ENCODE measurements at places on chromosomes 2 and 18.

DNA sequence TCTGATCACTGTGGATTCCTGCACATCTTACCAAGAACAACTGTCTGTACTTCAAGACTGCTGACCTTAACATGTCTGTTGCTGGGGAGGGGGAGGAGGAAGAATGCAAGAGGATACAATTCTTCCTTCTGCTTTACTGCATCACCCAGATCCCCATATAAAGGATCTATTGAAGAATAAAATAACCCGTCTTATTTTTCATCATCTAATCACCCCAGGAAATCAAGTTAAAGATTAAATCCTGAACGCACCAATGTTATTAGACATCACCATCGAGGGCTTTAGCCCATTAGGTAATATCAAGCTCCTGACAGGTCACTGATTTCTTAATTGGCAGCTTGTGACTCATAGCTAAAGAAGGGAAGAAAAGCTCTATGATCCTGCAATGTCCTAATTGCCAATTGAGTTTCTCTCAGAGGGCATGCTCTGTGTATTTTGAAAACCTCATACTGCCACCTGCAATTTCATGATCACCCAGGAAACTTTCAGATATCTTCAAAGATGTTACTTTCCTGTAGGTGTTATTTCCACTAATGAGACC, 75.4 kb upstream of the KCNE4 start:
- DNase-seq = no peak

DNA sequence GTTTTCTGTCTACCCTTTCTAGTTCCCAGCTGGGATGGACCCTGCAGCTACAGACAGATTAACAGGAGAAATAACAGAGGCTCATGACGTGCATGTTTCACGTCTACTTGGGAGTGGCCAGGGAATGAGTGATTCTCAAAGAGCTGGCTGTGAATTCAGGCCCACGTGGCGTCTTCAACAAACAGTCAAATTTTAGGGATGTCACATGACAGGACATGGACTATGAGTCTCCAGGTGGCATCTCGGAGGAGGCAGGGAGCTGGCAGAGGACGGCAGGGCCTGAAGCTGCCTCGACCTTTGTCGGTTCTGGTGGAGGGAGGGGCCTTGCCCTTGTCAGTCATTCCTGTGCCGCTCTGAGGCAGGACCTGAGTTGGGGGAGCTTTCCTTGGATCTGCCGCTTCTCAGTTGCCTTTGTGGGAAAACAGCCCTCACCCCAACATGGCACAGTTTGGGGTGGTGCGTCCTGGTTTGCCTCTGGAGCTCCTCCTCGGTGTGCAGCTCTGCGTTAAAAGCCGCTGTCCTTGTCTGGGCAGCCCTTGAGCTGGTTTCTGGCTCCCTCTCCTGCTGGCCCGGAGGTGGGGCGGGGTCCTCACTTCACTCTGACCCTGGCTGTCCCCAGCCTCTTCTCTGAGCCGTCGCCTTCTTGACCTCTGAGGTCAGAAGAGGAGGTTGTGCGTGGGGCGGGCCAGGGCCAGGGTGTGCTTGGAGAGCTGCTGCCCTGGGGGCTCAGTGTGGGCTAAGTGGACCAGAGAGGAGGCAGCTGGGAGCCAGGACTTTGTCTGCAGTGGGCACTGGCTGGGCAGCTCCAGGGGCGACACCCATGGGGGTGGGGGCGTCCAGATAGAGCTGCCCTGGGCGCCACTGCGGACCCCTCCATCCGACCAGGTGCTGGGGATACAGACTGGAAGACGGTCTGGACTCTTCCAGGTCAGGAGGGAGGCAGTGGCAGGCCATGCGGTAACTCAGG, 12.1 kb upstream of the GAL3ST2 start:
- DNase-seq = peak; percentile 54

DNA sequence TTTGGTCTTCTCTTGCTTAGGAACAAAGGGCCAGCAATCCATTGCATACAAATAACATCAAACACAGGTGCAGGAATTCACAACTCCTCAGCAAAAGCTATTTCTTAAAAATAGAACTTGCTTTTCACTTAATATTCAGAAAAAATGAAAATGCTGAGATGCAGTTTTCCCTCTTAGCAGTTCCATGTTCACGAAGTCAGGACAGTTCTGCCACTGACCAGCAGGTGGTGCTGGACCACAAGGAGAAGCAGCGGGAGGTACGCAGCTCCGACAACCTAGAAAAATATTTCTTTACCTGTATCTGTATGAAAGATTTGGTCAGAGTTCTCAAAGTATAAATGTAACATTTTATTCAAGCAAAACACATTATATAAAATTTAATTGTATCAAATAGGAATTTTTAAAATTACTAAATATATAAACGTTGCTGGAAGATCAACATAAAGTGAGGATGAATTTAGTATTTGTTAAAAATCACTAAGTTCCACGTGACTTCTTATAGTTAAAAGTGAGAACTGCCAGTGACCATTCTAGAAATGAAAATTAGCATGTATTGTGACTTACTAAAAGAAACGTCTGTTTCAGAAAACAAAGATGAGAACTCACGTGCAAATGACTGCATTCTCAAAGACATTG, 48.8 kb downstream of the ADNP2 start:
- peak; percentile 90 for DNase-seq

GRCh38 chr2:57881998-57882888, 164.4 kb upstream of the VRK2 start:
- no peak for DNase-seq

- peak; percentile 79 for DNase-seq
Observed at GRCh38 chr18:111306-112014, 46.9 kb upstream of the USP14 start.

DNA sequence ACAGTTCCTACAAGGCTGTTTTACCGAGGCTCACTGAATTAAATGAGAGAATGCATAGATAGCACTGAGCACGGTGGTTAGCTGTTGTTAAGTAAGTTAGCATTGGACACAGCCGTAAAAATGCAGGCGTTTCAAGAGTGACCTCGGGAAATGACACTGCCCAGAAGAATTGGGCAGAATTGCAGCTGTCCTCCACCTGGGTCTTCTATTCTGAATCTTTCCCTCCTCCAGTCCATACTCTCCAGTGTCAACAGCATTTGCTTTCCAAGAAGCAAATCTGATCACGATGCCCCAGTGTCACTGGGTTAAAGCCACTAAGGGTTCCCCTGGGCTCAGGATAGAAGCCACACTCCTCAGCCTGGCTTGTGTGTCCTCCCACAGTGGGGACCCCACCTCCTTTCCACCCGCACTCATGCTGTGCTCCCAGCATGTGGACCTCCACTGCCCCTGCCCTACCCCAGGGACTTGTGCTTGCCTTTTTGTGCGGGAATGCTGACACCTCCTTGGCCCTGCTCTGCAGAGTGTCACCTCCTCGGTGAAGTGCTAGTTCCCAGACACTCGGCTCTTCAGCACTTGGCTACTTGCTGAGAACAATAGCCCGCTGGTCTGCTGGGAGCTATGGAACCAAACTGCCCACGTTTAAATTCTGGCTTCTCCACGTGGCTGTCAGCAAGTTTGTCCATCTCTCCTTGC, 135.0 kb downstream of the ANTXR1 start:
- DNase-seq = no peak

DNA sequence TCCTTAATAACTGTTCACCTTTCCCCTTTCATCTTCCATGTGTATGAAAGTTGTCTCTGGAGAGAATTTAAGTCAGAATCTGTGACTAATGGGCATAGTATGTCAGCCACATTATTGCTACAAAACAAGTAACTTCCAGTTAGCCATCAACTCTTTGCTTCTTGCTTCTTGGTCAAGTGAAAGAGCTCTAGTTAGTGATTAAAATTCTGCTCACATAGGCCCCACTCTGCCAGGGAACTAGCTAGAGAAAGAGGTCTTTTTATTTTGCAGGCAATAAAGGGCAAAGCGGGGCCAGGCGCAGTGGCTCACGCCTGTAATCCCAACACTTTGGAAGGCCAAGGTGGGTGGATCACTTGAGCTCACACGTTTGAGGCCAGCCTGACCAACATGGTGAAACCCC, 64.6 kb downstream of the COLEC12 start:
- DNase-seq = no peak

DNA sequence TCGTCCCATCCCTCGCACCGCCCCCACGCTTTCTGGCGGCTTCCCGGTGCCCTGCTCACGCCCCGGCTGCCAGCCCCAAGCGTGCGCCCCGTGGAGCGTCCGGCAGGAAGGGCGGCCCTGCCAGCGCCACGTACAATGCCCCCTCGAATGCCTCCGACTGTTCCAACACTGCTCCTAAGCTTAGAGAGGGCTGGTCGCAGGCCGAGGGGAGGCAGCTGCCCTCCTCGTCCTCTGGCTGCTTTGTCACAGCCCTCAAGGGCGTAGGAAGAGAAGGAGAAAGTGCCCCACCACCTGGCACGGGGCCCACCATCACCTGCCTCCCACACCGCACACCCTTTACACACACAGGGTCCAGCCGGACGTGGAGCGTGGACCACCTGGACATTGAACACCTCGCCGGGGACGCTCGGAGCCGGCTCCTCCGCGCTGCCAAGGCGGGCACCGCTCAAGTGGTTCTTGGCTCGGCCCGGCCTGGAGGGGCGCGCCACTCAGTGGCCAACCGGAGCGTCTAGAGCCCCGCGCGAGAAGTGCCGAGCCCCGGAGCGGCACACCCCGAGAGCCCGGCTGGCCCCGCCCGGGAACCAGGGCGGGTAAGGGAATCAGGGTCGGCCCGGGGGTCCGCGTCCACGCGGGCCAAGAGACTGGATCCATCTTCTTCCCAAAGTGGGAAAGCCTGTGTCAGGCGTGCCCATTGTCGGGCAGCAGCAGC, 830 bp downstream of the DNER start:
- DNase-seq = no peak

DNA sequence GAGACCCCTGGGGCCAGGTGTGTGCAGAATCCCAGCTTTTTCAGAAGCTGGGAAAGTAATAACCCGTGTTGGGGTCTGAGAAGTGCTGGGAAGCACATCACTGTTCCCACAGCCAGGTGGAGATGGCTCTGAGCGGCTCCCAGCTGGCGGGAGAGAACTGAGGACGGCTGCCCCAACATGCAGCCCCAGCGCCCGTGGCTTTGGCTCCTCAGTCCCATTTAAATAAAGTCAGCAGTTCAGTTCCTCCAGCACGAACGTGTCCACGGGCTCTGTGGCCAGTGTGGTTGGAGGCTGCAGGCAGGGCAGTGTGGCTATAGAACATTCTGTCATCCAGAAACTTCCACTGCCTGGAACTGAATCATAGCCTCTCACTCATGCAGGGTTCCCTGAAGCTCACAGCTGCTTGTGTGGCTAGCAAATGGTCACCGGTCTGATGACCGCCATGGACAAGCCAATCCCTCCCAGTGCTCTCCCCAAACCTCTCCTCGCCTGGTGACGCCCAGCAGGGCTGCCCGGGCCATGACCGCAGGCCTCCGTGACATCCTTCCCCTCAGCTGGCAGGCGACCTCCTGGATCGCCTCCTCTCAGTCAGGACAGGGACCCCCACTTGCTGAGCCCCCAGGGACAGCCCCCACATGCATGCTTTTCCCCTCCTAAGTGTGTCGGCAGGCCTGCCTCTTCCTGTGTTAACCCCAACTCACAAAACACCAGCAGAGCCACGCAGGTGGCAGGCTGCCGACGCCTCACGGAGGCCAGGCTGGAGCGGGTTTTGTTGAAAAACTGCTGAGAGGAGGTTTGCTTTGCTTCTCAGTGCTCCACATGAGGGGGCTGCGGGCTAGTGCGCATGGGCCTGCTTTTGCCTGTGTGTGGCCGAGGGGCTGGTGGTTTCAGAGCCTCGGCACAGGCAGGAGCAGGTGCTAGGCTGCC, 1.3 kb downstream of the RTP5 start:
- no peak for DNase-seq

GRCh38 chr2:236678307-236678975, 108.8 kb downstream of the ACKR3 start:
- DNase-seq = no peak

- no peak for DNase-seq
Observed at GRCh38 chr2:69973335-69973735, 11.9 kb upstream of the ASPRV1 start.

GRCh38 chr18:28767201-28767600, 590.3 kb upstream of the CDH2 start:
- no peak for DNase-seq

GRCh38 chr18:51617572-51618260, 420.2 kb upstream of the MEX3C start:
- DNase-seq = no peak

DNA sequence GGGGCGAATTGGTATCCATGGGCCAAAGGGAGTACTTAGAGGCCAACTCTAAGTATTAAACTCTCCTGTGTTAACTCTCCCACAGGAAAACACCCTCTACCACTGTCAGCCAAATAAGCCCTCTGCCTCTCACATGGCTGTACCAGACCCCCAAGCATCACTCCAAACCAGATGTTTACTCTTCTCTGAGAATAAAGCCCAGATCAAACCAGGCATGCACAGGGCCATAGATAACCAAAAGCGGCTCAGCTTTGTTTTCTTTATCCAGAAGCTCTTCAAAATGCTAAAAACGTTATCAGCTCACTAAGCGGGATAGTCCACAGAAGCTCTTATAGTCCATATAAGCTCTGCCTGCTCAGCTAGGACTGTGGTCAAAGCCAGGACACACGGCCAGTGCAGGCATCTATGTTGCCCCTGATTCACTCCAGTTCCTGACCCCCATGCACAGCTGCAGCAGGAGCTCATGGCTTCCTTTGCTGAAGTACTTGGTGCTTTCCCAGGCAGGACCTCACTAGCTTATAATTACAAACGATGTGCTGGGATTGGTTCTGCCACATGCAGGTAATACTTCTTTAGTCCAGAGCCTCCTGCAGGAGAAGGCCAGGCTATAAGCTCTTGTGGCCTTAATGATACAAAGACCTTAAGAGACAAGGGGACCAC, 21.0 kb upstream of the SEMA4C start:
- DNase-seq = no peak

- no peak for DNase-seq
Observed at GRCh38 chr18:72122103-72122502, 422.0 kb downstream of the CBLN2 start.

GRCh38 chr18:56003720-56004088, 415.7 kb upstream of the TCF4 start:
- no peak for DNase-seq
